ENCODE measurements at places on chromosomes 5 and 9.

DNA sequence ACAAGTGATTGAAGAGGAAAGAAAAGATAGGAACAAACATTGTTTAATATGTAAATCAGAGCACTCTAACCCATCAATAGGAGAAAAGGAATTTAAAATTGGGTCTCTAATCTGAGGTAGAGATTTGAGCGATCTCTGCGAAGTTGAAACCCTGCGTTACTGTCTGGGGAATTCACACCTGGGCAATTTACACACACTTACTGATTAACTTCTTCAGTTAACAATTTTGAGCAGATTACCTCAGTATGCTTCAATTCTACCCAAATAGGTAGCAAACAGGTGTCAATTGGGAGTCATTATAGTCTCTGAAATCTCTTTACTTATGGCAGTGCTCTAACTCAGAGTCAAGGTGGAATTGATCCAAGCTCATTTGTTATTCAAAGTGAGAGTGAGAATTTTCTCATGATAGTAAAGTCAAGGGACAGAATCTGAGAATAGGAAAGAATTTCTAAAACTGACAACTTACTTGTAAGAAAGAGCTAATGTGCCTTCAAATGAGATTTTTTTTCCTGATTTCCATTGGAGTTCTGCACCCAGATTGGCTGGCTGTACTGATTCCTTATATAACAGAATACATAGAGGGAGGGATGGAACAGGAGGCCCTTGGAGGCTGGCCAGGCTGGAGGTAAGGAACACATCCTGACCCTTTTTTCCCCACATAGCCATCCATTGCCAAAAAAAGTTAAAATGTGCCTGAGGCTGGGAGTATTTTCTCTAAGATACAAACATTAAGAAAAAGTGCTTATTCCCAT lies 27.1 kb upstream of the IFNA14 start:
- DNase-seq: no peak

GRCh38 chr5:180636403-180637075 lies 12.9 kb downstream of the FLT4 start:
- no peak for DNase-seq

DNA sequence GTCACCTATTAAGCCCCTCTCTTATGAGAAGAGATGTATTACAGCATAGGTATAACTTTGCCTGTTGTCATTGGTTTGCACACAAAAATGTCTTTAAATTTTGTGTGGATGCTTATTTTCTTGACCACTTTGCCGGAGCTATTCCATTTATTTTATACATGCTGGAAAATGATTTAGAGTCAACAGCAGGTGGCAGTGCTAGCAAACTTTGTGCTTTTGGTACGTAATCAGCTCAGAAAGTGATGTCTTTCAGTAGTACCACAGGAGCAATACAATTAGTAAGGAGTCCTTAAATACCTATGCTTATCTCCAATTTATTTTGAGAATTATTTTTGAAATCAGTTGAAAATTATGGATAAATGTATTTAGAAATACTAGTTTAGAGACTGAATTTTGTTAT lies 19.8 kb upstream of the NUDT12 start:
- no peak for DNase-seq

DNA sequence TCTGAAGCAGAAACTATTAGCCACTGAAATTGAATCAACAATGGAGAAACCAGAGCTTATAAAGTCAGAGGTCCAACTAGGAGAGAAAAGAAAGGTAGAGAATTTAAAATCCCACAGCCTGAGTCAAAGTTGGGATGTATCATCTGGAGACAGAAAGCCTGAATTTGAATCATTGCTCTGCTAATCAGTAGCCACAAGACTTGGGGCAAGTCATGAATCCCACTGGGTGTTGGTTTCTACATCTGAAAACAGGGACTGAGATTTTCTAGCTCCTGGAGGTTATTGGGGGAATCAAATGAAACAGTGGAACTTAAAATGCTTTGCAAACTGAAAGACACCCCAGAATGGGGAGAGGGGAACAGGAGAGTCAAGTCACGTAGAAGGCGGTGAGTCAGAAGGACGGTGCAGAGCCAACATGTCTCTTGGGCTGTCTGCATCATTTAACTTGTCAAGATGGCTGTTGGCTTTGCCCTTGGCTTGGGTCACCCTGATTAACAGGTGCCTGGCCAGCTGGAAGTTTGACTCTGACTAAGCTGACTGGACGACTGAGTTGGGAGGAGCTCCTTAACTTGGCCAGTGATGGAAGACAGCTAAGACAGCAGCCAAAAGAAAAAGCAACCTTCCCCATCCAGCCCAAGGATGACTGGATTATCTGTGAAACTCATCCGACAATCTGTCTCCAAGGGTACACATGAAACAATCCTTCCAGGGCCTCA lies 60.6 kb upstream of the ADRA1B start:
- no peak for DNase-seq

DNA sequence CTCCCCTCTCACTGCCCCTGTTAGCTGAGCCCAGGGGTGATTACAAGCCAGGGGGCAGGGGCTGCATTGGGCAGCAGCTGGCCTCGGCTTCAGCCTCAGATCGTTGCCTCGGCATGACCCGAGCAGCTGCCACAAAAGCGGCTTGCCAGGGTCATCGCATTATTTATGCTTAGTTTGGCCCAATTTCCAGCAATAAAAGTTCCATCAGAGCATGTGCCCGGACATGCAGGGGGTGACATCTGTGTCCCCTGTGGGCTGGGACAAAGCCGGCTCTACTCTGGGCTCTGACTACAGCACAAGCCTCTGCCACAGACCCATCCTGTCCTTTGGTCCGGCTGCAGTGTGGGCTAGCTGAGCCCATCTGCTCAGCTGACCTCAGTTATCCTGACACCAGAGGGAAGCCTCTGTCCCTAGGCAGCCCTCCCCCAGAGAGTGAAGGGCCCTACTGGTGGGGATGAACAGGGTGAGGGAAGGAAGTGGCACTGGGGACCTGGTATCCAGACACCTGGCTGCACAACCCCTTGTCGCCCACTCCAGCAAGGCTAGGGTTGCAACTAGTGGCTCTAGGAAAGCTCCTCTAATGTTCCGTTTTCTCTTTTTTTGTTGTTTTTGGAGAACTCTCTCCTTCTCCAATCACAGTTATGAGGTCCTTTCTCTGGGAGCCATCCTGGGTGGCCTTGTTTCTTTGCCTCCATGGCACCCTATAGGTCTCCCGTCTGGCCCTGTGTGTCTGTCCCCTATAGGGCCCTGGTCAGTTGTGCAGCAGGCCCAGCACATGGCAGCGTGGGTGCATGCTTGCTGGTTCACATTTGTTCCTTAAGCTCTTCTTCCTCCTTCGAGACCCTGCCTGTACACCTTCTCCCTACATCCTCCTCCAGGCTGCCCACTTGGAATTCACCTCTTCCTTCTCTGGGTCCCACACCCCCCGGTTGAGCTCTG lies 13.3 kb upstream of the GADD45G start:
- no peak for DNase-seq

DNA sequence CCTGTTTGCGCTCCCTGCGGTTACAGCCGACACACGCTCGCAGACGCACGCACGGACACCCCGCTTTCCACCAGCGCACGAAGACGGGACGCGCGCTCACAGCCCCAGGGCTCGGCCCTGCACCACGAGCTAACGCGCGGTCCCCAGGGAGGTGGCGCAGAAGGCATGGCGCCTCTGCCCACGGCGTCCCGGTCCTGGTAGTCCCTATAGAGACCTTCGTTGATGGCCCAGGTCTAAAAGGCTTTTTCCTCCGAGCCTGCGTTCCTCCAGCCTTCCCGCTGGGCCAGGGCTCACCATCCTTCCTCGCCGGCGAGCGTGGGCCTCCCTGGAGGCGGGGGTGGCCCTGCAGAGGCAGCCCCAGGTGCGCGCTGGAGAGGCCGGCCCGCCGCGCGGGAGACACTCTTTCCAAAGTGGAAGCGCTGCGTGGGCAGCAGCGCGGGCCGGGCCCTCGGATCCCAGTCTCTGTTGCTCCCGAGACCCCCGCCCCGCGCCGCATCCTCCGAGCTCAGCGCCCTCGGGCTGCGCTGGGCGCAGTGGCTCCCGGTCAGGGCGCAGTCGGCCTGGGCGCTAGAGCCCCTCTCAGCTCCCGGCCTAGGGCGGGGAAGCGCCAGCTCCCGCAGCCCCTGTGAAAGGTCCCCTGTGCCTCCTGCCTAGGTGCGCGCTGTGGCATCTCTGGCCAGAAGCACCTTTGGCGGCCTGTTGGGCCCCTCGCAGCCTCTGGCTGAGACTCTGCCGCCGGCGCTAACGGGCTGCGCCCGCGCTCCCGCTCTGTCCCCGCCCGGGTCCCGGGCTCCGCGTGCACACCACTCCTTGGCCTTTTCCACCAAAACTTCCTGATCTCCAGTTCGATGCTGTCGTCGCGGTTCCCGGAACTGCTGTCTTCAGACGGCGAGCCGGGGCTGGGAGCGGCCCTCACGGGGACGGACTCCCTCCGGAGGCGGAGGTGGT lies 31.9 kb upstream of the FANCC start:
- no peak for DNase-seq

DNA sequence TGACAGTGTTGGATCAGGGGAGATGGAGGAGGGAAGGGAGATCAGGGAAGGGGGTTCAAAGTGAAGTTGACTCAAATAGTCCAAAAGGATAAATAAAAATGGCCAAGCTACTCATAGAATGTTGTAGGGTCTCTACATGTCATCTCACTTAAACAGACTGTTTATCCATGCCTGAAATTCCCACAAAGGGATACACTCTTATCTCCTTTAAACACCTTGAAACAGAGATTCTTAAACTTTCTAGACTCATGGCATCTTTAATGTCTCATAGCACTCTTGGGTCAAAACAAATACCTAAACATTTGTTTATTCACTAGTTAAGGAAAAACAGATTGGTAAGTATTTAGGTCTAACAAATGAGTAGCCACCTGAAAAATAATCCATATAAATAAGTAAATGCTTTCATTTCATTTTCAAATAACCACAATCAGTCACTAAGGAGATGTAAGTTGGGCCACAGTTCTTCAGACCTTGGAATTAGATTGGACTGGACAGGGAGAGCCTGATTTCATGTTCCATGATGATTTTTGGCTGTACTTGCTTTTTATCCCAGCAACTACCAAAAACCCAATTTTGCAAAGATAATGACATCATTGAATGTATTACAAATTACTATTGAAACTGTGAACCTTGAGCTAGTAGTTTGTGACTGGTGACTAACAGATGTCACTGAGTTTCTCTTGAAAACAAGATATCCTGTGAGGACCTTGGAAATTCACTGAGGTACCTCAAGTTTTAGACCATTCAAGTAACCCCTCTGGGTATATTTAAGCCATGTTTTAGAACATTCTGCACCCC lies 62.5 kb upstream of the ISOC1 start:
- no peak for DNase-seq

GRCh38 chr5:98753507-98753906 lies 20.0 kb upstream of the RGMB start:
- DNase-seq: no peak

DNA sequence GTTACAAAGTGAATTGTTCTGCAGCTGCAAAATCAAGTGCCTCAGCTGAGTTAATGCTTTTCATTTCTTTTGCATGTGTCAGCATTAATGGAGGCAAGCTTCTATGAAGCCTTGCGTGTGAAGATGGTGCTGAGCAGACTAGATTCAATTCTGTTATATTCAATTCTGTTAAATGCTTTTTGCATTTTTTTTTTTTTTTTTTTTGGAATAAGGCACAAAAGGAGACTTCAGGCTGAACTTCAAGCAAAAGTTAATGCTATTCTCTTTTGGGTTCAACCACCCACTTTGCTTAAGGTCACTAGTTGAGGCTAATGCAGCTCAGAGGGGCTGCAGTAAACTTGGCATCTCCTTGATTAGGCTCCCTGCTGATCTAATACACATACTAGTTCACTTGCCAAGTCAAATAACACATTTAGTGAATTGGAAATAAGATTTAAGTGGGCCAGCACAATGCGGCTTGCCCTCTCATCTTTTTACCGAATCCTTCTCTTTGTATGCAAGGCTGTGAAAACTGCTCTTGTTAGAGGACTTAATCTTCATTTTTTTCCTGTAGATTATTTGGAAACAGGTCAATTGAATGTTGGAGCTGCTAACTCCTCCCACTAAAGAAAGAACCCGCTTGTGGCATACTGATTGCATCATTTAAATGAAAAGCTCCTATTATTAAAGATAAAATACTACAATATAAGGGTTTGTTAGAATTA lies 1020.2 kb downstream of the NR2F1-AS1 start:
- DNase-seq: no peak

DNA sequence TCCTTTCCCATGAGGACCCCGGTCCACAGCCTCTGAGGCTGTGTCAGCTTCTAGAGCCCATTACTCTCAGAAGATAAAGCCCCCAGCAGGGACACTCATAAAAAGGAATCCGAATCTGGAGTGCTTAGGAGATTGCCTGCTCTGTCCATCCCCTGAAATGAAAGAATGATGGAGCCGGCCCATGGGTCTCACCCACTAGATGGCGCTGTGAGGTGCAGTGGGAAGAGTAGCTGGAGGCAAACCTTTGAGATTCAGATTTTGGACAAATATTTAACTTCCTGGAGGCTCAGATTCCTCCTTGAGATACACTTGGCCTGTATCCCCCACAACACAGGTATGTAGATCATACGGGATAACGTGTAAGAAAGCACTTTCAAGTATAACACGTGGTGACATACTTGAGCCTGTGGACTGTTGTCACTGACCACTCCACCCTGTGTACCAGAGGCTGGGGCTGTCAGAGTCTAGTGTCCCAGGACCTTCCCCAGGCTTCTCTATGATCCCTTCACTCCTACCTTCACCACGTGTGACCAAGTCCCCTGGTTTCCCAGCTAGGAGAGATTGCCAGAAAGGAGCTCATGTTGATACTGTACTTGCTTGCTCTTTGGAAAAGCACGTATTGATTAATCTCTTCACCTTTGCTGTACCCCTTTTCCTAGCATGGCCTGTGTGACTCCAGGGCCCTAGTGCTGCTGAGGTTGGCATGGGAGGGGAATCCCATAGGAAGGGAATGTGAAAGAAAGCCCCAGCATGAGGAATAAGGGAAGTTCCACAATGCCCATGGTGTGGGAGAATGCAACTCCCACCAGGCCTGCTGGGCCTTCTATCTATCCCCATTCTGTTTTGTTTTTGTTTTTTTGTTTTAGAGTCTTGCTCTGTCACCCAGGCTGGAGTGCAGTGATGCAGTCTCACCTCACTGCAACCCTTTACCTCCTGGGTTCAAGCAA lies 32.1 kb downstream of the TRMO start:
- DNase-seq: no peak

DNA sequence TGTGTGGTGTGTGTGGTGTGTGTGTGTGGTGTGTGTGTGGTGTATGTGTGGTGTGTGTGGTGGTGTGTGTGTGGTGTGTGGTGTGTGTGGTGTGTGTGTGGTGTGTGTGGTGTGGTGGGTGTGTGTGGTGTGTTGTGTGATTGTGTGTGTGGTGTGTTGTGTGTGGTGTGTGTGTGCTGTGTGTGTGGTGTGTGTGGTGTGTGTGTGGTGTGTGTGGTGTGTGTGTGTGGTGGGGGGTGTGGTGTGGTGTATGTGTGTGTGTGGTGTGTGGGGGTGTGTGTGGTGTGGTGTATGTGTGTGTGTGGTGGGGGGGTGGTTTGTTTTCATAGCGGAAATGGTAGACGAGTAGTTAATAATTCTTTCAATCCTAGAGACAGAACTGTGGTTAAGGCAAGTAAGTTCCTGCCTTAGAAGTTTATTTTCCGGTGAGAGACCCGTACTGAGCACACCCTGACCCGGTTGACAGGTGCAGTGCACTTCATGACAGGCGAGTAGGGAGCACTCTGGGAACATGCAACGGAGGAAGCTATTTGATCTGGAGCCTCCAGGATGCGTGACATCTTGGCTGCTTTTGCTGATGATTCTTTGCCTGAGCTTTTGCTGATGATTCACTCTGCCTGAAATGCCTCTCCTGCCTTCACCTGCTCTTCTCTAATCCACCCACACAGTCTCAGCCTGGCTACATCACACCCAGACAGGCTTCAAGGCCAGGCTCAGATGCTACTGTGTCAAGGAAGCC lies 21.7 kb upstream of the FAT2 start:
- no peak for DNase-seq
